Mucosa of gallbladder (tissue), 1 donor: ENCODE measurements at places on chromosomes 1 and 21.
A peak's percentile ranks its signal among the peaks of the same experiment; 100 is the strongest.

- no peak for DNase-seq
Measured at GRCh38 chr21:44442266-44443125, 12.8 kb upstream of the LRRC3 start.

GRCh38 chr1:213194855-213195254, 143.8 kb downstream of the RPS6KC1 start:
- no peak for DNase-seq

GRCh38 chr1:217861658-217862057, 230.5 kb downstream of the SPATA17 start:
- DNase-seq = no peak

DNA sequence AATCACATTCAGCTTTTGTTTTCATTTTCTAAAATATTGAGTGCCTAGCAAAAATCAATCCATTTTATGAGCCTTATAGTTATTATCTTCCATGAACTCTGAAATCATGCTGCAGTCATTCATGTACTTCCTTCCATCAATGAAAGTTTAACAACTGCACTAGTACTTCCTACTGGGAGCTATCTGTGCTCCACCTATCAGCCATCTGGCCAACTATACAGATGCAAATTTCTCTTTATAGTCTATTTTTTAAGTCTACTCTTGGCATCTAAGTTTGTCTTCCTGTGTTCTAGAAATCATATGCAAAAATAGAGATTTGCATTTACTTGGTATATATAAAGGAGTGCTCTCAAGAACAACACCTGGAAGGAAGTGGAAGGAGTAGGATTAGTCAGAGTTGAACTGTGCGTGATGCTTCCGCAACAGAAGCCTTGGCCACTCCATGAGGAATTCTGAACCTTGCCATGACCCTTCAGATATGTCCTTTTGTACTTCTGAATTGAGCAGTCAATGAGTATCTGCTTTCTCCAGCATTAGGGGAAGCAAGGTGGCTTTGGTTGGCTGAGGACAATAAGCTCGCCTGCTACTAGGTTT, 403.2 kb upstream of the ADAMTS5 start:
- no peak for DNase-seq

DNA sequence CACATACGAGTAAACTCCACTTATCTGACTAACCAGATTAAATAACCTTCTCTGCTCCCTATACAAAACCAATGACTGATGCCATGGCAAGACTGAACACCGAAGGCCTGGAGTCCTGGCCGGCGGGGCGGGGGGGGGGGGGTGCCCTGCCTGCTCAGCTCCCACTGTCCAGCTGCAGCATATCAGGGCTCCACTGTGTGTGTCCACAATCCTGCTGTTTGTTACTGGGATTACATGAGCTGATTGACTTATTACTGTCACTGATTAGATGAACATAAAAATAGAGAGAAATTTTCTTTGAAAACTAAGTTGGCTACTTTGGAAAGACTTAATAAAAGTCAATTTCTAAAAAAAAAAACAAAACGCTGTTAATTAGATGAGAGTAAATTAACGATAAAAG, 24.9 kb downstream of the TMEM63A start:
- DNase-seq = no peak

DNA sequence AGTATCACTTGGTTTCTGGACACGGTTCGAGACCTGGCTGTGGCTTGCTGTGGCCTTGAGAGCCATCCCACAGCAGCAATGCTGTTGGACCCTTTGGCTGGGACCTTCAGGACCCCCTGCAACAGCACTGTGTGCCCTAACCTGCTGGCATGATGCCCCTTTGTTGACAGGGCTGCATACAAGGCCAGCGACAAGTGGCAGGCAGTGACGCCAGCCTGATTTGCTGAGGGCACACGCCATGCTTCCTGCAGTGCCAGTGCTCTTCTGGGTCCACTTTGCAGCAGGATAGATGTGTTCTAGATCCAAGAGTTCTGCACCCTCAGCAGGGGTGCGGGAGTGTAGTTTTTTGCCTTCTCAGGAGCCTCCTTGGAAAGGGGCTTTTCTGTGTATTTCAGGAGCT, 32.8 kb downstream of the COQ8A start:
- DNase-seq = no peak

- DNase-seq = no peak
Measured at GRCh38 chr1:87176087-87176486, 152.6 kb upstream of the LMO4 start.

- no peak for DNase-seq
Measured at GRCh38 chr1:236354330-236355147, 39.5 kb upstream of the EDARADD start.

DNA sequence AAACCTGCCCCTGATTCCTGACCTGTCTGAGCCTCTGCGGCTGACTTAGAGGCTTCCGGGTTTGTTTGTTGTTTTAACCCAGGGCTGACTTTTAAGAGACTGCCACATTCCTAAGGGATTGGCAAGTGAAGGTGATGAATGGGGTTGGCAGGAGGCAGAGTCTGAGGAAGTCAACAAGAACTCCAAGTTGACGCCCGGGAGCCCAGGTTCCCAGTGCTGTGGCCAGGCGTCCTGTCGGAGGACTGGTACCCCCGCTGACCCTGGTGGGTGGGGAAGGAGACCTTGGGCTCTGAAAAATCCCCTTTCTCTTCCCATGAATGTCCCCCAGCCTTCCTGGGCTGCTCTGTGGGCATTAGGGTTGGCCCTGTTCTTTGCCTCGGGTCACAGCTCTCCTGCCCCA, 19.7 kb upstream of the EPS8L3 start:
- DNase-seq = peak; percentile 70

DNA sequence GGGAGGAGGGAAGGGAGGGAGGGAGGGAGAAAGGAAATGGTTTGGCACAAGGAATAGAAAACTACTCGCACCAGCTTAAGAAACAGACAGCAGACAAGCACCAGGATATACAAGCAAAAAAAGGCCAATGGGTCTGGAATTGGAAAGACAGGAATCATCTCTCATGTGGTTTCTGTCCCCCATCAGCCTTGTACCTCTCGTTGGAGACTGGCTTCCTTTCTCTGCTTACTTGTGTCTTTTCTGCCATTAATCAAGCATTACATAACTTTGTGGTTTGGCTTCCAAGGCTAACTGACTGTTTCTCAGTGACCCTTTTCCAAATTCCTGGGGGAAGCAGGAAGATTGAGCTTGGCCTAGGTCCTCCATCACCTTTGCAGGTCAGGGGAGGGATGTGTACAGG, 11.8 kb upstream of the RALGPS2 start:
- DNase-seq = no peak

- DNase-seq = no peak
Measured at GRCh38 chr21:37273440-37273839, 6.3 kb upstream of the VPS26C start.

DNA sequence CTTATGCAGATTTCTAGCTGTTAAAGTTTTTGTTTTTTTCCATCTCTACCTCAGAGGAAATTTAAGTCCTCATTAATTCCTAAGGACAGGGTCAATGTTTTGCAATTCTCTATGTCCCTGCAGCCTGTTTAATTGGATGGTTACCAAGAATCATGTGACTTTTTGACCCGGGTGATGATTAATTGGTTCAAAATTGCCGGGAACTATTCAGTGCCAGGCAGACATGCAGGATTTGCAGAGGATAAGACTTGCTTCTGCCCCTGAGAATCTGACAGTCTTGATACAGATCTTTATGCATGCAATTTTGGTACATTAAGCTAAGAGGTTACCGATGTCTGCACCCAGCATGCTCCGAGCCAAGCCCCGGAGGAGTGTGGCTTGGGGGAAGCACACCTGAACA, 87.9 kb downstream of the PLPP3 start:
- peak; percentile 58 for DNase-seq

DNA sequence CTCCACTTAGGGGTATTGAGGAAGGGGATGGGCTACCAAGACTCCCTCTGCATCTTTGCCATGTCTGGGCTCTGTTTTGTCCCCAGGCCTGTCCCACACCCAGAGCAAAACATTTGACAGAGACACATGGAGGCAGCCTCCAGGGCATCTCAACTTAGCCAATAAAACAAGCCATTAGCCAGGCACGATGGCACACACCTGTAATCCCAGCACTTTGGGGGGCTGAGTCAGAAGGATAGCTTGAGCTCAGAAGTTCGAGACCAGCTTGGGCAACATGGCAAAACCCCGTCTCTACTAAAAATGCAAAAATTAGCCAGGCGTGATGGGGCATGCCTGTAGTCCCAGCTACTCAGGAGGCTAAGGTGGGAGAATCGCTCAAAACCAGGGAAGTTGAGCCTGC, 120.3 kb upstream of the IPO9 start:
- no peak for DNase-seq

- peak; percentile 49 for DNase-seq
Measured at GRCh38 chr1:116915086-116915661, 5.5 kb downstream of the PTGFRN start.

DNA sequence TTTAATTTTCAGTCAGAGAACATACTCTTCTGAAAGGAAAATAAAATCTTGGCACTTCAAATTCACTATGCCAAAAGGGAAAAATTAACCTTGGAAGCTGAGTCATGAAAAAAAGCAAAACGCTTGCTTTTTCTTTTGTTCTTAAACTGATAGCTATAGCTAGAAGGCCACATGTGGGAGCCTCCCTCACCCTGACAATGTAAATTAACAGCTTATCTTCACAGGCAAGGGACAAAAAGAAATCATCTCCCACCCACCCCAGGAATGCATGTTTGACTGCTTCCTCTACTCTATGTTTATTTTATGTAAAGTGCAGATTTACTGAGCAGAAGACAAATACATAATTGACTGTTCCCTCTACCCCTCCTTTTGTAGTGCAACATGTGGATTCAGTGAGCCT, 38.0 kb downstream of the EBNA1BP2 start:
- DNase-seq = no peak

- peak; percentile 70 for DNase-seq
Measured at GRCh38 chr1:59061876-59062275, 235.0 kb upstream of the FGGY start.

DNA sequence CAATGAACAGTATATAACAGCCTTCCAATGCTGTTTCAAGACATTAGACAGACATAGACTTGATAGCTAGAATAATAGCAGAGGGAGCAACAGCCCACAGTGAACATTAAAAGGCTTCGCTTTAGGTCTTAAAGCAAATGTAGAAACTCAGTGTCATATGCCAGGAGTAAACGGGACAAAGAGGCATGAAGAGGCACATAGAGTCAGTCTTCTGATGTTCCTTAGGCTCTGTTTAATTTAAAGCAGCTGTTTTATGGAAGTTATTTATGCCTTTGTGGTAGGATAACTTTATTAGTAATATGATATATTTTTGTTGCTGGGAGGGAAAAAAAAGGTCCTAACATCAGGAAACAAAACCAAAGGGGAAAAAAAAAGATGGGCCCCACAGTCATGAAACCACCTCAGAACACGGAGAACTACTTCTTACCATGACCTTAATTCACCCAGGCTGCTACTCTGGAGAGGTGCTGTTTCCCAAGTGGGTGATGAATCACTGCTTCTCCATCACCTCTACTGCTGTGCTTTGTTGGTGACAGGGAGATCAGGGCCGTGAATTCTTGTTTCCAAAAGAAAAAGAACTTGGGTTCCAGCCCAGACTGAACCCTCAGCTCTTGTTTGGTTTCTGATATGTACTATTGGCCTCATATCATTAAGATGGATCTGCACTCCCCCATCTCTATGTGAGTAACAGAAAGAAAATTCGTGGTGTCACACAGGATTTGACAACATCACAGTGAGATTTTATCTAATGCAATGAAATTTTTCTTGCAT, 616.9 kb downstream of the KIF26B start:
- DNase-seq = no peak

DNA sequence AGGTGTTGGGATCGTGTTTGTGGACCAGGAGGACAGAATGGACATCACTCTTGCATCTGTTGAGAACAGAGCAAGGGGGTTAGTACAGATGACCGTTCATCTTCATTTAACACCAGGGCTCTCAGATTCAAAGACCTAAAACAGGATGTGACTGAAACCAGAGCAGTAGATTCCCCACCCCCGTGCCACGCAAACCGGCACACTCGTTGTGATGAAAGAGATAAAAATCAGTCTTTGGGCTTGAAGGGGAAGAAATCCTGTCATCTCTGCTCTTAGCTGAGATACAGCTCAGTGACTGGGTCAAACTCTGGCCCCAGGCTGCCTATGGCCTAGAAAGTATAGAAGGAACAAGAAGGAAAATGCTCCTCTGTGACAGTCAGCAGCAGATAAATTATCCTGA, 146.2 kb upstream of the KRTAP19-8 start:
- no peak for DNase-seq

GRCh38 chr1:58438468-58438867, 108.1 kb downstream of the OMA1 start:
- DNase-seq = no peak

DNA sequence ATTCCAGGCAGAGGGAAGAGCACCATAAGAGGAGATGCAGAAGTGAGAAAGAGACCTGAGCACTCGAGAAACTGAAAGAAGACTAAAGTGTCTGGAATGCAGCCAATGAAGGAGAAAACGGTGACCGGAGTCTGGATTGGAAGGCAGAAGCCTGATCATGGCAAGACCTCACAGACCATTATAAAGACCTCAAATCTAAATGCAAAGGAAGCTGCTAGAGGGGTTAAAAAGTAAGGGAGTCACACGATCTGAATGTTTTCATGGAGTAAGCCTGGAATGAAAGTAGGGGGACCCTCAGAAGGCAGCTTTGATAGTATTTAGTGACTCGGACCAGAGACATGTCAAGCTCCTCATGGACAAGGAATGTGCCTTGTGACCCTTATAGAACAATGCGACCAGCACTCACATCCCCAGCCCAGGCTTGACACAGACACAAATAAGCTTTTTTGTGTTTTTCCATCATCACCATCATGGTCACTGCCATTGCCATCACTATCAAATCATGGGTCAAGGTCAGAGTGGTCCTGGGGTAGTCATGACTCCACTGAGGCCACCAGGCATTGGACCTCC, 183.6 kb downstream of the SEC16B start:
- no peak for DNase-seq

DNA sequence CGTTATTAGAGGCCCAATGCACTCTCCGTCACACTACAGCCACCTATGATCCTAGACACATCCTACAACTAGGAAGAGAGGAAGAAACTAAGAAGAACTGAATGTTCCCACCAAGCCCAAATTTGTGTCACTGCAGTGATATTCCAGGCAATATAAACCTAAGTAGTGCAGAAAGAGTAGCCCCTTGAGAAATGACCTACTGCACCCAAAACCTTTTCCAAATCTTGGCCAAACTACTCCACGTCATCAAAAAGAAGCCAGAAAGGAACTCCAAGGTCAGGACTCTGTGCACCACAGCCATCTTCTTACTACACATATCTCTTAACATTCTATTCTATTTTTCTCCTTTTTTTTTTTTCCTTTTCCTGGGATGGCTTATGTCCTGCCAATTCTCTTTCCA, 60.2 kb downstream of the ADAMTS1 start:
- no peak for DNase-seq
